ENCODE measurements at places on chromosomes 1 and 21.

GRCh38 chr1:210010161-210010560 is 72.1 kb downstream of the SYT14 start:
- DNase-seq, result no peak

DNA sequence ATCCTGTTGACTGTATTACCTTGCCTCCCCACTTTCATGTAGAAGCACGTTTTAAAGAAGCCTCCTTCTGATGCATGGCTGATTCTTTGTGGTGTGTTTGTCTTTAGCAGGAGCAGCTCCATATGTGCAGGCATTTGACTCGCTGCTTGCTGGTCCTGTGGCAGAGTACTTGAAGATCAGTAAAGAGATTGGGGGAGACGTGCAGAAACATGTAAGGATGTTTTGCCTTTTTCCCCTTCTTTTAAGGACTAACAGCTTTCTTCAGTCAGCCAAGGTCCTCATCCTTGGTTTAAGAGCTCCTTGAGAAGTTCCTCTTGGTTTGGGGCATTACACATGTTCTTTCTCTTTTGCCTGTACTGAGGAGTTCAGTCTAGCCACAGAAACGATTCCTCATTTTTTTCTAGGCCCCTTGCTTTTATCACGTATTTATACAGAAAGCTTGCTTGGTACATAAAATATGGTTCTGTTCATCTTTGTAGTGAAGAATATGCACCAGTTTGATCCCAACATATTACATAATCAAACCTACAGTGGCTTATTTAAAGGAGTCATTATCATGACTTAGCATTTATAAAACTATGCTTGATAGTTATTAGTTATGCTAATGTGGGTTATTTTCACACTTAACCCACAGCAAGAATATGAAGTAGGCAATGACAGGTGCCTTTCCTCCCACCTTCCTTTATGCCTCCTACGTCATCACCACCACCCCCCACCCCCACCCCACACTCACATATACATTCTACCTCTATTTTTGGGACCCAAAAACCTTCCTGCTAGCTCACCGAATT is 19.6 kb downstream of the CAP1 start:
- no peak for DNase-seq

DNA sequence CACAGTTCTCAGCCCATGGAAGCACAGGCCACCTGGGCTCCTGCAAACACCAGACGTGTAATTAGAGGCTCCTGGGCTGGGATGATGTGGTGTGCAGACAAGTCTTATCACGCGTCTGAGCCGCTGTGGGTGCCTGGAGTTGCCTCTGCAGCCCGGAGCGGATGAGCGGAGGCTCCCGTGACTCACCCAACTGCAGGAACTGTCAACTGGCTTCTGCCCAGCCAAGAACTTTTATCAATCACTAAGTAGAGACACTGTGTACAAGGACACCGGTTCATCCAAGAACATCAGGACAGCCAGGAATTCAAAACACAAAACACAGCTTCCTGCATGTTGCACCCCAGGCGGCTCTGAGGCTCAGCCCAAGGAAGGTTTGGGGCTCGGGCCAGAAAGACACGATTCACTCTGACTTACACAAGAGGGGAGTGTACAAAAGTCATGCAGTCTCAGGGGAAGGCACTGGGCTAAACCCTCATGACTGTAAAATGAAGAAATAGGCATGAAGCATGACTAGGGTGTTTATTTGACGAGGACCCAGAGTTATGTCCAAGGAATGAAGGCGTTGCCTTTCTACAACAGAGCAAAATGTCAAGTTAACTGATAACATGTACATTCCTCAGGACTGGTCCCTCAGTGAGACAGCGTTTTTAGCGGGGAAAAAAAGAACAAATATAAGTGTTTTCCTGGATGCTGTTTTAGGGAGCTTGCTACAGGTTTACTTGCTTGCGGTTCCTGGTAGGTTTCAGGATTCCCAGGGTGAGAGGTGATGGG is 21.1 kb downstream of the ERRFI1 start:
- no peak for DNase-seq

DNA sequence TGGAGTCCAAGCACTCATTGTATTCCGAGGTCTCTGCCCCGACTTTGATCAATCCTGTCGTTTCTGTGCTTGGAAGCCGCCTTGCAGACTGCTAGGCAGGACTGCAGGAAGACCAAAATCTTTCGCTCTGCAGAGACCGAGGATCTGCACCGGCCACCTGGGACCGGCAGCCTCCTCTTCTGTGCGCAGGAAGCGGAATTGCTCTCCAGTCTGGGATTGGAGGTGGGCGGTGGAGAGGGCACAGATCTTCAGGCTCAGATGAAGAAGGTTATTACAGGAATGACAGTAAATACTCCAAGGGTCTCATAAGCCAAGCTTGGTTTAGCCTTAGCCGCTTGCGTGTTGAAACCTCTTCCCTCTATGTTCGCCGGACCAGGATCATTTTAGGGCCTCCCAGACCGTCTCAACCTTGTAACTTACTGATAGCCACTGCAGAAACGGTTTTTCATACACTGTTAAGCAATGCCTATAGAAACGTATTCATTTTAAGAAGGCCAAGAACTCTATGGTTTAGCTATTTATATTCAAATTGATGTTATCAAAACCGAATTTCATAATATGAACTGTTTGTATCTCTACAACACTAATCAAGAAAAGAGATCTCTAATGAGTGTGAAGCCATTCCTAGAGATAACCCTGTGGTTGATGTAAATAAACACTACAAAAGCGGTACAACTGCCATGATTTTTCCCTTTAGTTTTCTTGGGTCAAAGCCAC is 1.1 kb downstream of the MIA3 start:
- peak; percentile 6 for DNase-seq

DNA sequence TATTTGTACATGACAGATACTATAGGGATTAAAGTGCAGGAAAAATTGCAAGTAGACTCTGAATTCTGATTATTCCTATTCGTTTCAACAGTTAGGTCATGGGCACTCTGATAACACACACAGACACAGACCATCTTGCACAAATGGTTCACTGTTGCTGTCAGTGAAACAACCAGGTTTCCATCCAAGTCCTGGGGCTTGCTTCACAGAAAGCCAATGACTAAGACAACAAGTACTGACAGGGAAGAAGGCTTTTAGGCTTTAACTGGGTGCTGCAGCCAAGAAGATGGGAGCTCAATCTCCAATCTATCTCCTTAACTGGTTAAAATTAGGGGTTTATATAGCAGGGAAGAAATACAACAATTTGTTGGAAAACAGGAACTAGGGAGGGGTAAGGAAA is 57.6 kb downstream of the RIMS3 start:
- DNase-seq, result no peak

GRCh38 chr1:108897865-108898720 is 21.3 kb downstream of the GPSM2 start:
- DNase-seq, result no peak

DNA sequence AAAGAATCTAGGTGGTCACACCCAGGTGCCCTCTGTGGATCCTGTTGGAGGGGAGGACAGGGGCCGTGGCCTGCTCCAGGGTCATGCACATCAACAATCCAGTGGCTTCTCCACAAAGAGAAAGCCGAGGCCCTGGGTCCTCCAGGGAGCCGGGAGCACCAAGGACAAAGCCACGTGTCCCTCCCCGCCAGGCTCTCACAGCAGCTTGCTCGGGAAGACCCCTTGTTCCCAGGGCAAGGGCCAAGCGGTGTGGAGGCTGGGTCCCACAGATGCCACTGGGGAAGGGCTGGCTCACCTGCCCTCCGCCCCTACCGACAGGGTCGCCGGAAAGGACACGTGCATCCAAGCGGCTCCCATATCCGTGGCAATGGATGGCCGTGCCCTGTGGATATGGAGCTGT is 192.9 kb upstream of the VAMP3 start:
- no peak for DNase-seq

DNA sequence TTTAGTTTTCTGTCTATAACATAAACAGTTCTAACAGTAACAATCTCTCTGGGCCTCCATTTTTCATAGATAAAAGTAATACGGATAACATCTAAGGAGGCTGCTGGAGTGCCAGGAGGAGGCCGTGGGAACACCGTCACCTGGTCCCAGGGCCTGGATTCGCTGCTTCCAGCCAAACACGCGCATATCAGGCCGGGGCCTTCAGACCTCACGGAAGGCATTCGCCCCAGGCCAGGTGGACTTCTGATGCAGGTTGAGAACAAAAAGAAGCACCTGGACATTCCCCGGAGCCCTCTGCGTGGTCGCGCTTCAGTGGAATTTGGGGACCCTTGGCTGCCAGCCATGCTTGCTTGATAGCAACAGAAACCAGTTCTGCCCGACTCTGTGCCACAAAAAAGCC is 113.1 kb upstream of the GUCA2B start:
- no peak for DNase-seq

DNA sequence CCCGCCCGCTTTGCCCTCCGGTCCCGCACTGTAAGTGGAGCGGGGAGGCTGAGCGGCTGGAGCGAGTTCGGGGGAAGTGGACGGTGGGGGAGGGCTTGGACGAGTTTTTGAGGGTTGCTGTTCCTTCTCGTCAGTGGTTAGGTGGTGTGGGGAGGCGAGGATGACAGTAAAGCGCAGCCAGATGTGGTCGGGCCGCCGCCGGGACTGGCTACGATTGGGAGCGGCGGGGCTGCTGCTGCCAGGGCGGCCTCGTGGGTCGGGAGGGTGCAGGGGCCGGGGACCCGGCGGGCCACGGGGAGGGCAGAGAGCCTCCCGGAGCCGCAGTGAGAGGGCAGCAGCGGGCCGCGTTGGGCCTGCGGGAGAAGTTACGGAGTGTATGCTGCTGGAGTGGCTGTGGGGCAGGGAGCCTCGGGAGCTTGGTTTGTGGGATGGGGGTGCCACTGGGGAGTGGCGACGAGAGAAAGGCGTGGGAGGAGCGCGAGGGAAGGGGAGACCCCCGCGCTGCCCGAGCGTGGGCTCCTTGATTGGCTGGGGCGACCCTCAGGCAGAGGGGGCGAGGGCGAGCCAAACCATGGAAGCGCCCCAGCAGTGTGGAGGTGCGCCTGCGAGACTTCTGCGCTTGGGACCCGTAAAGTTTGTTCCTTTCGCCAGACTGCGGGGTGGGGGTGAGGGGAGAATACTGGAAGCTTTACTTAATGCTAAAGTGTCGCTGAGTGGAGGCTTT is 2.1 kb downstream of the ADGRL2 start:
- DNase-seq, result no peak

DNA sequence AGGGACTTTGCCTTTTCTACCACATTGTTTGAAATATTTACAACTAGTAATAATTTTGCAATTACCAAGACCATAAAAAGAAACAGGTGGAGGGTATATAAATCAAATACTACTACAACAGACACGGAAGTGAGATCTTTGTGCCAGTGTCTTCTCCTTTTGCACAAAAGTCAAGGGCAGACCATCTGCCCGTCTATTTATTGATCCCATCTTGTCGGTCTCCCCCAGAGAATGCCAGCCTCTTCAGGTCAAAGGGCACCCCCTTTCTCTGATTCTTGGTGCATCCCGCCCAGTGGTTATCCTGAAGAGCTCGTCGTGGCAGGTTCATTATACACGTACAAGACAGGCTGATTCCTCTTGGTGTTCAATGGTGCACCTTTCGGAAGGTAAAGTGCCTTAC is 4.8 kb upstream of the PDE9A start:
- DNase-seq, result no peak

DNA sequence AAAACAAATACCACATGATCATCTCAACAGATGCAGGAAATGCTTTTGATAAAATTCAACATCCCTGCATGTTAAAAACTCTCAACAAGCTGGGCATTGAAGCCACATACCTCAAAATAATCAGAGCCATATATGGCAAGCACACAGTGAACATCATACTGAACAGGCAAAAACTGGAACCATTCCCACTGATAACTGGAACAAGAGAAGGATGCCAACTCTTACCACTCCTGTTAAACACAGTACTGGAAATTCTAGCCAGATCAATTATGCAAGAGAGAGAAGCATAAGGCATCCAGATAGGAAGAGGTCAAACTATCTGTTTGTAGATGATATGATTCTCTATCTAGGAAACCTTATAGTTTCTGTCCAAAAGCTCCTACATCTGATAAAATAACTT is 91.6 kb downstream of the DNAH14 start:
- no peak for DNase-seq

Data from stimulated activated CD4-positive, alpha-beta T cell treated with anti-CD3 and anti-CD28 coated beads, Interleukin-12 subunit alpha, Interleukin-12 subunit beta, amount 100 ng/mL, for 48 hours (primary cell).